Activated CD8-positive, alpha-beta memory T cell treated with anti-CD3 and anti-CD28 coated beads, Interleukin-2, amount 10 ng/mL, durations not matched to agents 7 days and 5 days (primary cell): ENCODE measurements at places on chromosomes 7 and 10. TPM values are rescaled to one million over a fixed set of nuclear protein-coding genes. Genes with fewer than 3 reads are reported as not detected.

The ZNF467 gene
- total RNA-seq, result not detected

The C10orf67 gene
- 0.07 TPM for total RNA-seq

The STEAP4 gene
- not detected for total RNA-seq

The TAC1 gene
- not detected for total RNA-seq

The TEX36 gene
- not detected for total RNA-seq

The WDR37 gene
- 22.0 TPM for total RNA-seq

GRCh38 chr7:135601182-135601581, 43.5 kb downstream of the NUP205 start:
- no peak for DNase-seq
- no peak overlapping the region for H3K4me3 ChIP-seq
- peaks cover 45% of the 10 kb centered on the region for H3K36me3 ChIP-seq
- H3K4me1 ChIP-seq, result no peaks in the 10 kb centered on the region

GRCh38 chr10:14186245-14186644, 144.5 kb downstream of the FRMD4A start:
- H3K4me1 ChIP-seq, result peaks cover 20% of the 10 kb centered on the region
- peaks cover 41% of the 10 kb centered on the region for H3K27me3 ChIP-seq
- no peak overlapping the region for H3K27ac ChIP-seq
- H3K36me3 ChIP-seq, result no peaks in the 10 kb centered on the region
- H3K4me3 ChIP-seq, result no peak overlapping the region
- peak; percentile 42 for DNase-seq

GRCh38 chr10:48821692-48822091, 117.9 kb downstream of the LRRC18 start:
- H3K27me3 ChIP-seq, result peaks cover 19% of the 10 kb centered on the region
- H3K4me3 ChIP-seq, result no peak overlapping the region
- H3K36me3 ChIP-seq, result no peaks in the 10 kb centered on the region
- H3K4me1 ChIP-seq, result no peaks in the 10 kb centered on the region
- no peak overlapping the region for H3K27ac ChIP-seq
- DNase-seq, result no peak

DNA sequence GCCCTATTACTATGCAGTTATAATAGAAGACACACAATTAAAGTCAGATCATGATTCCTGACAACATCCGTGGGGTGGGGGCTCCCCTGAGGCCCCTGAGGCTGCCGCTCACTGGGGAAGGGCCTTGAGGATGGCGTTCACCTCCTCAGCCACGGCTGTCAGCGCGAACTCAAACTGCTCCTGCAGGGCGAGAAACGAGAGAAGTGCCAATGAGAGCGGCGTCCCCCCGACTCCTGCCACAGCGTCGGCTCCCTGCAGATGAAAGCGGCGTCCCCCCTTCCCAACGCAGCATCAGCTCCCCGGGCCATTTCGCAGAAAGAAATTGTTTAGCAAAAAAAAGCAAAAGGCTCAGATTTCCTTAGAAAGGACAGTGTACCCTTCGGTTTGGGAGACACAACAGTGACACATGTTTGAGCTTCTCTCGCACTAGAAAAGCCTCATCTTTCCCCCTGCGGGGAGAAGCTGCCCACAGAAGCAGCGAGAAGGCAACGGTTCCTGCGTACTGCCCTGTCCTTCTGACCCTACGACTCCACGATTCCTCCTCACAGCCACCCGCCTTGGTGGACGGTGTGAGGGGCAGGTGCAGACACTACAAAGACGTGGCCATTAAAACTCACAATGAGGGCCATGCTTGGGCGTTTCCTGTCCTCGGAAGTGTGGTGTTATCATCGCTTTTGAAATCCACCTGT, 203.9 kb downstream of the DNAJB6 start:
- H3K27ac ChIP-seq, result no peak overlapping the region
- H3K27me3 ChIP-seq, result peaks cover 4% of the 10 kb centered on the region
- no peak overlapping the region for H3K4me3 ChIP-seq
- DNase-seq, result no peak
- H3K36me3 ChIP-seq, result no peaks in the 10 kb centered on the region
- no peaks in the 10 kb centered on the region for H3K4me1 ChIP-seq

GRCh38 chr10:131310551-131311401, 745 bp downstream of the TCERG1L start:
- H3K36me3 ChIP-seq, result no peaks in the 10 kb centered on the region
- H3K27ac ChIP-seq, result peak overlapping the region; percentile 57
- H3K4me3 ChIP-seq, result peak overlapping the region; percentile 45
- no peak for DNase-seq
- peaks cover 18% of the 10 kb centered on the region for H3K4me1 ChIP-seq

DNA sequence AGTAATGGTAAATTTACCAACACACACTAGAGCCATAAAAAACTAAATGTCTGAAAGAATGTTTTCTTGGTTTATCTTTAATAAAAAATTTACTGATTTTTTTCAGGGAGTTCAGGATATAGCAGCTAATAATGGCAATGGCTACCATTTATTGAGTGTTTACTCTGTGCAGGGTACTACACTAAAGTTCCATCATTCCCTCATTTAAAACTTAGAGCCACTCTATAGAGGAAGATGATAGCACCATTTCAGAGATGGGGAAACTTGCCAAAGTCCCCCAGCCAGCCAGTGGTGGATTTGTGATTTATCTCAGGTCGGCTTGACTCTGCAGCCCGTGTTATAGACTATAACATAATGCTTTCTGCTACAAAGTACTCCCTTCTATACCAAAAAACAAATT, 86.6 kb downstream of the LSMEM1 start:
- no peak overlapping the region for H3K27ac ChIP-seq
- no peak for DNase-seq
- H3K36me3 ChIP-seq, result no peaks in the 10 kb centered on the region
- no peak overlapping the region for H3K4me3 ChIP-seq
- no peaks in the 10 kb centered on the region for H3K4me1 ChIP-seq

GRCh38 chr7:110568388-110568787, 522.5 kb upstream of the LRRN3 start:
- H3K4me3 ChIP-seq, result no peak overlapping the region
- DNase-seq, result no peak
- no peaks in the 10 kb centered on the region for H3K4me1 ChIP-seq
- no peak overlapping the region for H3K27ac ChIP-seq

GRCh38 chr10:48492201-48492600, 112.7 kb downstream of the ARHGAP22 start:
- H3K27me3 ChIP-seq, result peaks cover 26% of the 10 kb centered on the region
- H3K36me3 ChIP-seq, result no peaks in the 10 kb centered on the region
- H3K4me3 ChIP-seq, result no peak overlapping the region
- H3K27ac ChIP-seq, result no peak overlapping the region
- peaks cover 20% of the 10 kb centered on the region for H3K4me1 ChIP-seq
- no peak for DNase-seq

DNA sequence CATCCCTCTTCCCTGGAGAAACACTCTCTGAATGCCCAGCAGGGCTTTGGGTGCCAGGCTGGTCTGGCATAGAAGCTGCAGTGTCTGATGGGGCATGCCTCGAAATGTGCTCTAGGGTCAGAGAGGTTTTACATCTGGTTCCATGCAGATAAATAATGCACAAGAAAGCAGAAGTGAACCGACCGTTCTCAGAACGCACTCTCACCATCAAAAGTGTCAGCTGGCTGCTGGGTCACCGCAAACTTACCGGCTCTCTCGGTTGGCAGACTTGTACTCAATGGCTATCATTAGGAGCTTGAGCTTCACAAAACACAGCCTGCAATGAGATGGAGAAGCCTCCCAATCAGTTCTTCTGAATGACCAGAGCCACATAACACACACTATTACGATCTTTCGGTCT, 610.0 kb downstream of the KCNMA1 start:
- H3K4me1 ChIP-seq, result no peaks in the 10 kb centered on the region
- no peak for DNase-seq
- no peak overlapping the region for H3K4me3 ChIP-seq
- no peaks in the 10 kb centered on the region for H3K36me3 ChIP-seq

DNA sequence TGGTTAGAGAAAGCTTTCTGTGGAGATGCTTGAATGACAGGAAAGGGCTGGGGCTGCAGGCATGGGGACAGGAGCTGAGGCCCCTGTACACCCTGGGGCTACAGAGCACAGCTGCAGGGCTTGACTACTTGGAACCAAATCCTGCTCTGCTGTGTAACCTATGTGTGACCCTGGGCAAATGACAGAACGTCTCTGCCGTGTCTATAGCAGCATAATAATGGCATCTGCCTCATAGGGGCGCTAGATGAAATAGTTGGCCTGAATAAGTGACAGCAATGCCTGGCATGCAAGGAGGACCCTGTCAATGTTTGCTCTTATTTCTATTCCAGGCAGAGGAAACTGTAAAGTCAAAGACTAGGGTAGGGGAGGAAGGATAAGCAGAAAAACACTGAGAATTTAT, 254.0 kb downstream of the USP6NL start:
- no peaks in the 10 kb centered on the region for H3K27me3 ChIP-seq
- no peaks in the 10 kb centered on the region for H3K4me1 ChIP-seq
- H3K4me3 ChIP-seq, result no peak overlapping the region
- no peak for DNase-seq

DNA sequence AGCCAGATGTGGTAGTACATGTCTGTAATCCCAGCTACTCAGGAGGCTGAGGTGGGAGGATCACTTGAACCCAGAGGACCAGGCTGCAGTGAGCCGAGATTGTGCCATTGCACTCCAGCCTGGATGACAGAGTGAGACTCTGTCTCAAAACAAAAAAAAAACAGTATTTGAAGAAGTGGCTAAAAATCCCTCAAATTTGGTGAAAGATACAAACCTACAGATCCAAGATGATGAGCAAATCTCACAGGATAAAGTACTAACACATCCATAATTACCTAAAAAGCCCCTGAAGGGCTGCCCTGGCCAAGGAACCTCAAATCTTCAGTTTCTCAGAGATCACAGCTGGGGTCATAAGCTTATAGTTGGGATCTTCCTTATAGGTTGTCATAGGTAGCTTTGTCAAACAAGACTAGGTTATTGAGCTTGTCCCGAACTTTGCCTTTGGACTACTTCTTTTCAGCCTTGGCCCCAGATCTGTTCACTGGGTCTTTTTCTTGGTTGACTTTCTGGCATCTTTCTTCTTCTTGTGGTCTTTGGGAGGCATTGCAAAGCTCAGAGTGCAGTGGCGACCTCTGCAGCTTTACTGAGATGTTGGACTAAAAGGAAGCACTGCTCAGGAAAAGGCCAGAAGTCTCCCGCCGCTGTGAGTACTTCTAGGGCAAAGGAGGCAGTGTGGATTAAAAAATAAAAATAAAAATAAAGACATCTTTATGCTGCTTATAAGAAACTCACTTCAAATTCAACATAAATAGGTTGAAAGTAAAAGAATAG, 28.6 kb upstream of the SAR1A start:
- H3K4me3 ChIP-seq, result no peak overlapping the region
- H3K27me3 ChIP-seq, result no peaks in the 10 kb centered on the region
- DNase-seq, result no peak
- peaks cover 49% of the 10 kb centered on the region for H3K36me3 ChIP-seq

- no peaks in the 10 kb centered on the region for H3K4me1 ChIP-seq
- H3K36me3 ChIP-seq, result no peaks in the 10 kb centered on the region
- DNase-seq, result no peak
- H3K4me3 ChIP-seq, result no peak overlapping the region
- H3K27me3 ChIP-seq, result no peaks in the 10 kb centered on the region
- H3K27ac ChIP-seq, result no peak overlapping the region
These were observed 321.3 kb downstream of the SEMA3D start for GRCh38 chr7:84865560-84865959.

GRCh38 chr10:79397575-79398303, 47.7 kb downstream of the ZCCHC24 start:
- H3K4me3 ChIP-seq, result no peak overlapping the region
- no peak overlapping the region for H3K27ac ChIP-seq
- H3K4me1 ChIP-seq, result no peaks in the 10 kb centered on the region
- H3K36me3 ChIP-seq, result no peaks in the 10 kb centered on the region
- no peak for DNase-seq
- H3K27me3 ChIP-seq, result no peaks in the 10 kb centered on the region

DNA sequence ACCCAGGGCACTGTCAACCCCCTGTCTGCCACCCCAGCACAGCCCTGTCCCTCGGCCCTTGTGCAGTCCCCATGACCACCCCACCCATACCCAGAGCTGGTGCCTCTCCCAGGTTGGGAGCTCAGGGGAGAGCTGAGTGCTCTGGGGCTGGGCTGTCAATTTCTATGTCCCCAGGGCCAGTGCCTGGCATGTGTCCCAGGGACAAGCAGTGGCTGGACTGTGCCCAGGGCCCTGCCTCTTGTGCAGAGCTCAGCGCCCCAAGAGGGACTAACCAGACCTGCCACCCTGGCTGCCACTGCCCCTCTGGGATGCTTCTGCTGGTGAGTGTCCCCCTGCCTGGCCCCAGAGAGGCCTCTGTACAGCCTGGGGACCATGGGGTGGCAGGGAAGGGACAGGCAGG, 29.0 kb upstream of the ZNF862 start:
- no peak overlapping the region for H3K27ac ChIP-seq
- peaks cover 2% of the 10 kb centered on the region for H3K27me3 ChIP-seq
- no peak for DNase-seq
- H3K4me3 ChIP-seq, result no peak overlapping the region
- H3K4me1 ChIP-seq, result no peaks in the 10 kb centered on the region
- no peaks in the 10 kb centered on the region for H3K36me3 ChIP-seq

- H3K27me3 ChIP-seq, result peaks cover 5% of the 10 kb centered on the region
- peaks cover 16% of the 10 kb centered on the region for H3K4me1 ChIP-seq
- H3K27ac ChIP-seq, result peak overlapping the region; percentile 68
- H3K4me3 ChIP-seq, result no peak overlapping the region
These were observed 26.5 kb upstream of the C10orf71 start for GRCh38 chr10:49272251-49273081.

DNA sequence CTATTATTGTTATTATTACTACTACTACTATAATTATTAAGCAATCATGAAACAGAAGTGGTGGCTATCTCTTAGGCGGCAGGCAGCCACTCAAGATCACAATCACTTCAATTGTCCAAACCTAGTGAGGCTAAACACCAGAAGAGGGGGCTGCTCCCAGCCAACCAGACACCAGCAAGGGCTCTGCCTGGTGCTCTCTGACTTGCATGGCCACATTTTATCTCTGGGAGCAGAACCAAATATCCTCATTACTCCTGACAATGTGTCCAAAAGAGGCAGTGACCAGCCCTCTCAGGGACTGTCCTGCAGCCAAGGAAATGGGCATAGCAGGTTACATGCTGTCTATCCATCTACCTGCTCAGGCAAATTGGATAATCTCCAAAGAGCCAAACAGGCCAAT, 187.4 kb upstream of the PDE1C start:
- no peak overlapping the region for H3K27ac ChIP-seq
- no peak for DNase-seq
- no peaks in the 10 kb centered on the region for H3K36me3 ChIP-seq
- H3K27me3 ChIP-seq, result no peaks in the 10 kb centered on the region
- H3K4me3 ChIP-seq, result no peak overlapping the region

GRCh38 chr7:111333010-111333409, 229.3 kb downstream of the IMMP2L start:
- no peaks in the 10 kb centered on the region for H3K36me3 ChIP-seq
- no peaks in the 10 kb centered on the region for H3K4me1 ChIP-seq
- H3K27ac ChIP-seq, result no peak overlapping the region
- H3K4me3 ChIP-seq, result no peak overlapping the region
- H3K27me3 ChIP-seq, result no peaks in the 10 kb centered on the region
- DNase-seq, result no peak

GRCh38 chr10:78465431-78465830, 431.8 kb downstream of the RPS24 start:
- no peak overlapping the region for H3K4me3 ChIP-seq
- H3K36me3 ChIP-seq, result no peaks in the 10 kb centered on the region
- DNase-seq, result no peak
- no peak overlapping the region for H3K27ac ChIP-seq
- peaks cover under 1% of the 10 kb centered on the region for H3K4me1 ChIP-seq
